ENCODE measurements at places on chromosomes 6 and 20. TPM values are rescaled to one million over a fixed set of nuclear protein-coding genes. Genes with fewer than 3 reads are reported as not detected.

- no peaks in the 10 kb centered on the region for H3K27me3 ChIP-seq
- H3K4me3 ChIP-seq, result no peak overlapping the region
- H3K27ac ChIP-seq, result no peak overlapping the region
- peaks cover 89% of the 10 kb centered on the region for H3K36me3 ChIP-seq
- no peak for DNase-seq
These were observed 156.7 kb downstream of the PREX1 start for GRCh38 chr20:48671141-48671540.

GRCh38 chr20:33531885-33532284, 42.0 kb downstream of the CBFA2T2 start:
- peak overlapping the region; percentile 1 for H3K27ac ChIP-seq
- H3K36me3 ChIP-seq, result no peaks in the 10 kb centered on the region
- no peak overlapping the region for H3K4me3 ChIP-seq
- no peak for DNase-seq
- H3K27me3 ChIP-seq, result no peaks in the 10 kb centered on the region

GRCh38 chr6:154402081-154402780, 45.6 kb upstream of the IPCEF1 start:
- no peaks in the 10 kb centered on the region for H3K4me1 ChIP-seq
- no peak overlapping the region for H3K4me3 ChIP-seq
- no peaks in the 10 kb centered on the region for H3K36me3 ChIP-seq
- H3K27ac ChIP-seq, result no peak overlapping the region
- H3K27me3 ChIP-seq, result no peaks in the 10 kb centered on the region

GRCh38 chr6:136191606-136192312, 58.4 kb downstream of the MTFR2 start:
- DNase-seq, result peak; percentile 71
- H3K27me3 ChIP-seq, result no peaks in the 10 kb centered on the region
- H3K27ac ChIP-seq, result no peak overlapping the region
- no peaks in the 10 kb centered on the region for H3K4me1 ChIP-seq
- H3K36me3 ChIP-seq, result no peaks in the 10 kb centered on the region

DNA sequence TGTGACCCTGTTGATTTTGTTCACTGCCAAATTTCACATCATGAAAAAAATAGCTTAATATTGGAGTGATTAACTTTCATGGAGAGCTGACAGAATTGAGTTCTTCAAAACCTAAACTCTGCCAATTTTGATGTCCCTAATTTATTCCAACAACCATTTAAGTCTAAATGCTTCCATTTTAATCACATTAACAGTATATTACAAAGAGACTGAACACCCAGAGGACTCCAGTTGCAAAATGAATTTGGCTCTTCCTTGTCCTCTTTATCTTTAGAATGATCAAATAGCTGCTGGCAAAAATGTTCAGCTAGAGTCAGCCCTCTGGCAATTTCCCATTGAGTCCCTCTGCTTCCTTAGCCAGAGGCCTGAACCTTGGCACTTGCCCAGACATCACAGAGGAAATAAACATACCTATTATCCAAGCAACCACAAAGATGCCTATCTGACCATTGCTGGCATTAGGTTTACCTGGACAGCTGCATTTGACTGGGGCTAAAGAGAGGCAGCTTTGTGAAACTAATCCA, 299.0 kb upstream of the STXBP5 start:
- H3K4me3 ChIP-seq, result no peak overlapping the region
- H3K27ac ChIP-seq, result no peak overlapping the region
- H3K27me3 ChIP-seq, result no peaks in the 10 kb centered on the region

GRCh38 chr6:11043961-11044711, at the start of gene ELOVL2:
TSS of gene ELOVL2 (minus strand) at chr6:11044305. CDS start at chr6:11044230, 75 bp downstream.
- H3K4me3 ChIP-seq, result peak within 1 kb of the TSS; percentile 43
- H3K27me3 ChIP-seq, result peaks cover 71% of the 10 kb centered on the region
- H3K36me3 ChIP-seq, result no peaks in the 10 kb centered on the region
- no peaks in the 10 kb centered on the region for H3K4me1 ChIP-seq
- DNase-seq, result peak; percentile 64

- no peak overlapping the region for H3K27ac ChIP-seq
- no peaks in the 10 kb centered on the region for H3K4me1 ChIP-seq
- no peaks in the 10 kb centered on the region for H3K36me3 ChIP-seq
- no peak for DNase-seq
- H3K27me3 ChIP-seq, result no peaks in the 10 kb centered on the region
- no peak overlapping the region for H3K4me3 ChIP-seq
These were observed 87.2 kb downstream of the GINS1 start for GRCh38 chr20:25494506-25495188.

DNA sequence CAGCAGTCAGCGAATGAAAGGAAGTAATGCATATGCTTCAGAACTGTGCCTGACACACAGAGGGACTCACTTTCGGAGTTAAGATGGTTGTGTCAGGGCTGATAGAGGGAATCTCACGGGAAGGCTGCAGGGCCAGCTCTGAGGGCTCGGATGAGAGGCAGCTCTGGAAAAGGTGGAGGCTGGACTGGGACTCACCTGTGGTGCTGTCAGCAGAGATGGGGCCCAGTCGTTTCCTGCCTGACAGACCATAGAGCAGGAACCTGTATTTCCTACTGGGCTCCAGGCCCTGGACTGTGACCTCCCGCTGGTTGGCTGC, 9.3 kb downstream of the CYP21A2 start:
- H3K27me3 ChIP-seq, result no peaks in the 10 kb centered on the region
- no peak for DNase-seq
- no peak overlapping the region for H3K4me3 ChIP-seq
- peaks cover 2% of the 10 kb centered on the region for H3K36me3 ChIP-seq

DNA sequence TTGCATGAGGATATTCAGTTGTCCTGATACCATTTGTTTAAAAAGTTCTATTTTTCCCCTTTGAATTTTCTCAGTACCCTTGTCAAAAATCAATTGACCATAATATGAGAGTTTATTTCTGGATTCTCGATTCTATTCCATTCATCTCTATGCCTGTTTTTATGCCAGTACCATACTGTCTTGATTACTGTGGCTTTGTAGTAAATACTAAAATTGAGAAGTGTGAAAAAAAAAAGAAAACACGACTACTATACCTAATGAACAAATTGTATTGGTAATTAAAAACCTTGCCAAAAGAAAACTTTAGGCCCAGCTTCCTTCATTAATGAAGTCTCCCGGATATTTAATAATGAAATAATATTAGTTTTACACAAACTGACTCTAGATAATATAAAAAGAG, 185.7 kb downstream of the TBC1D7 start:
- no peaks in the 10 kb centered on the region for H3K36me3 ChIP-seq
- no peaks in the 10 kb centered on the region for H3K27me3 ChIP-seq
- H3K4me1 ChIP-seq, result no peaks in the 10 kb centered on the region
- no peak overlapping the region for H3K27ac ChIP-seq
- DNase-seq, result no peak
- no peak overlapping the region for H3K4me3 ChIP-seq

DNA sequence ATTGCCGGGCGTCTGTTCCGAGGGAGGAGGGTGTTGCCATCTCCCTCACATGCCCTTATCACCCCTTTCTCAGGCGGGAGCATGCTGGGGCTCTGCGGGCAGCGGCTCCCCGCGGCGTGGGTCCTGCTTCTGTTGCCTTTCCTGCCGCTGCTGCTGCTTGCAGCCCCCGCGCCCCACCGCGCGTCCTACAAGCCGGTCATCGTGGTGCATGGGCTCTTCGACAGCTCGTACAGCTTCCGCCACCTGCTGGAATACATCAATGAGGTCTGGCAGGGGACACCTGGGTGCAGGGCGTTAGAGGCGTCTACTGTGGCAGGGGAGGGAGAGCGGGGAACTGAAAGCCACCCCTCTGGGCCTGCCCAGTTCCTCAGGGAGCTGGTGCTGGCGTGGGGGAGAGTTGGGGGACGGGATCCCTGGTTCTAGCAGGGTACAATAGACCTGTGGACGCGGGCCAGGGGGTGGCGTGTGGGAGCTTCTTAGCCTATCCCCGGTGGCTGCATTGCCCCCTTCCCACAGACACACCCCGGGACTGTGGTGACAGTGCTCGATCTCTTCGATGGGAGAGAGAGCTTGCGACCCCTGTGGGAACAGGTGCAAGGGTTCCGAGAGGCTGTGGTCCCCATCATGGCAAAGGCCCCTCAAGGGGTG, 697 bp downstream of the PPT2 start:
- H3K27ac ChIP-seq, result peak overlapping the region; percentile 80
- H3K4me3 ChIP-seq, result peak overlapping the region; percentile 62
- H3K4me1 ChIP-seq, result peaks cover 15% of the 10 kb centered on the region
- H3K36me3 ChIP-seq, result no peaks in the 10 kb centered on the region
- peaks cover 23% of the 10 kb centered on the region for H3K27me3 ChIP-seq

DNA sequence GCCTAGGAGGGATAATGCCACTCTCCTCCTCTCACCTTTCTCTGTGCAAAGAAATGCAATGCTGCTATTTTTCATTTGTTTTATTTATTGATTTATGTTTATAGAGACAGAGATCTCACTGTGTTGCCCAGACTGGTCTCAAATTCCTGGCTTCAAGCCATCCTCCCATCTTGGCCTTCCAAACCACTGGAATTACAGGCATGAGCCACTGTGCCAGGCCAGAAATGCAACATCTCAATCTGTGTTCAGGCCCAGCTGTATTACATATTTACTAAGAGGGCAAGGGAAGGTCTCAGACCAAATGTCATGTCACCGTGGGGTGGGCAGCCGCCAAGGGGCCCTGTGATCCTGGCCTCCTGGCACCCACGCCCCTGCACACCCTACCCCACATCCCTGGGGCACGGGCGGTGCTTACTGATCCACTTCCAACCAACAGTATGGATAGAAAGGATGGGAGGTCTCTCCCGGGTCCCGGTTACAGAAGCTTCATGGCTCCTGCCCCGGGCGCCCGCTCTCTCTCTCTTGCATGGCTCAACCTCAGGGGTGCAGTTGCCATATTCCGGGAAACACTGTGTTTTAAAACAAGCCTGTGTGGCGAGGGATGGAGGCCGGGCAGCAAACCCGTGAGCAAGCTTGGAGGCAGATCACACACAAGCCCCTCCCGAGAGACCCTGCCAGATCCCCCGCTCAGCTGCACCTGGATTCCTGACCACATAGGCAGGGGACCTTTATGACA, 111.8 kb downstream of the AGPAT4 start:
- no peak overlapping the region for H3K27ac ChIP-seq
- no peaks in the 10 kb centered on the region for H3K36me3 ChIP-seq
- no peak for DNase-seq

GRCh38 chr6:115768500-115768899, 292.2 kb downstream of the FRK start:
- H3K27ac ChIP-seq, result no peak overlapping the region
- H3K27me3 ChIP-seq, result no peaks in the 10 kb centered on the region
- H3K36me3 ChIP-seq, result no peaks in the 10 kb centered on the region

DNA sequence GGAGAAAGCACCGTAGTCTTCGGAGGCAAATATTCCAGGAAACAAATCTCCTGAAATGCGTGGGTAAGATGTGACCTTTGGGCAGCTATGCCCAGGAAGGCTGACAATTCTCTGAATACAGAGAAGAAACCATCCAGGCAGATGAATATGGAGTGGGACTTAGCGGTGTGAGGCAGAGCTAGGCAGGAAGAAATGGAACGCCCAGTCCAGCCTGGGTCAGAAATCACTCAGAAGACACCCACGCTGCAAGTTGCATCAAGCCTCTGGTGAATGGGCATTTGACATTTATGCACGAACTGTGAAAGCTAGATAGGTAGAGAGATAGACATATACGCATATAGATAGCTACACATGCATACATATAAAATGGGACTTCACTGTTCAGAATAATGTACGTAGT, 498.5 kb downstream of the QKI start:
- no peak overlapping the region for H3K27ac ChIP-seq
- DNase-seq, result no peak
- no peaks in the 10 kb centered on the region for H3K27me3 ChIP-seq
- no peaks in the 10 kb centered on the region for H3K4me1 ChIP-seq
- H3K4me3 ChIP-seq, result no peak overlapping the region

DNA sequence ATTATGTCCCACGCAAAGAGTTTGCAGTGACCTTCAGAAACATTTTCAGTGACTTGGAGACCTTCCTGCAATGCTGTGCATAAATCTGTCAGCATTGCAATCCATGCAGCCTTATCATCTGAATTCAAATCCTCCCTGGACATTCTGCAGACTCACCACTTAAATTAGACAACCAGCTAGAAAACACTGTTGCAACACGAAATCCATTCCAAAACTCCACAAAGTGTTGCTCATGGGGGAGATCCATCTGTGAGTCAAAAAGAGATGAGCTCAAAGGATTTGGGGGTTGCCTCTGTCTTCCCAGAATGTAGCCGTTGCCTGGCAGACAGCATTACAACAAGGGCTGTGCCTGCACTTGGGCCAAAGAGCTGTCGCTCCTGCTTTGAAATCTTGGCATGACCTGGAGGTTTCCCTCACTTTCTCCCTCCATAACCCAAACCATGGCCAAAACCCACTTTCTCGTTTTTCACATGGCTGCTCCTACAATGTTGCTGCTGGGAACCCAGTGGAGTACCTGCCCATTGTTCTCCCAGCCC, 163.5 kb upstream of the CDYL start:
- no peak overlapping the region for H3K27ac ChIP-seq
- H3K36me3 ChIP-seq, result no peaks in the 10 kb centered on the region
- no peaks in the 10 kb centered on the region for H3K27me3 ChIP-seq
- H3K4me3 ChIP-seq, result no peak overlapping the region
- H3K4me1 ChIP-seq, result no peaks in the 10 kb centered on the region

- no peak for DNase-seq
- H3K36me3 ChIP-seq, result peaks cover 5% of the 10 kb centered on the region
- no peak overlapping the region for H3K4me3 ChIP-seq
- peaks cover 74% of the 10 kb centered on the region for H3K4me1 ChIP-seq
These were observed 2.6 kb downstream of the BLCAP start for GRCh38 chr20:37524859-37525708.

GRCh38 chr6:168785720-168786511, 344.9 kb downstream of the SMOC2 start:
- H3K27me3 ChIP-seq, result peaks cover 24% of the 10 kb centered on the region
- no peak overlapping the region for H3K27ac ChIP-seq

DNA sequence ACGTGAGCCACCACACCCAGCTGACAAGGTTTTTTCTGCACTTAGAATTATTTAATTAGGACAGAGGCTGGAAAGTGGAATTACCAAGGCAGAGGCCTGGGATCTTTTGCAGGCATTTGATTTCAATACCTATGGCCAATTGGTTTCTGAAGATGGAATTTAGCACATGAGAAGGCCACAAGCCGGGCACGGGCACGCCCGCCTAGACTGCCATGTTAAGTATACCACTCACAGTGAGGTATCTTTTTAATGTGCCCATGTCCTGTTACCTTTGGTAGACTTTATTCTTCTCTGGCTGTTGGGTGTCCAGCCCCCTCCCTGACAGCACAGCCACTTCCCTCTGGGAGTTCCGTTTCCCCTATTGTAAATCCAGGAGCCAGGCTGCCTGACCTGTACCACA, 18.0 kb upstream of the TAF8 start:
- no peak for DNase-seq
- no peaks in the 10 kb centered on the region for H3K27me3 ChIP-seq
- H3K4me1 ChIP-seq, result peaks cover 23% of the 10 kb centered on the region
- H3K4me3 ChIP-seq, result no peak overlapping the region
- no peaks in the 10 kb centered on the region for H3K36me3 ChIP-seq
- H3K27ac ChIP-seq, result no peak overlapping the region

Gene TSPYL1
- 61.9 TPM for total RNA-seq

Gene ADTRP
- 11.4 TPM for total RNA-seq

Gene UNC5CL
- total RNA-seq, result 2.3 TPM

Gene CST9
- not detected for total RNA-seq

Gene PGC
- total RNA-seq, result 266 TPM
